ENCODE measurements at places on chromosomes 7 and 10. TPM values are rescaled to one million over a fixed set of nuclear protein-coding genes. Genes with fewer than 3 reads are reported as not detected.

The CHCHD1 gene
- total RNA-seq, result 34.8 TPM

The SLC13A4 gene
- not detected for total RNA-seq

The HTRA1 gene
- not detected for total RNA-seq

The RET gene
- total RNA-seq, result not detected

The PON3 gene
- 0.32 TPM for total RNA-seq

The LRIT1 gene
- not detected for total RNA-seq
